ENCODE measurements at places on chromosomes 7 and 10.

DNA sequence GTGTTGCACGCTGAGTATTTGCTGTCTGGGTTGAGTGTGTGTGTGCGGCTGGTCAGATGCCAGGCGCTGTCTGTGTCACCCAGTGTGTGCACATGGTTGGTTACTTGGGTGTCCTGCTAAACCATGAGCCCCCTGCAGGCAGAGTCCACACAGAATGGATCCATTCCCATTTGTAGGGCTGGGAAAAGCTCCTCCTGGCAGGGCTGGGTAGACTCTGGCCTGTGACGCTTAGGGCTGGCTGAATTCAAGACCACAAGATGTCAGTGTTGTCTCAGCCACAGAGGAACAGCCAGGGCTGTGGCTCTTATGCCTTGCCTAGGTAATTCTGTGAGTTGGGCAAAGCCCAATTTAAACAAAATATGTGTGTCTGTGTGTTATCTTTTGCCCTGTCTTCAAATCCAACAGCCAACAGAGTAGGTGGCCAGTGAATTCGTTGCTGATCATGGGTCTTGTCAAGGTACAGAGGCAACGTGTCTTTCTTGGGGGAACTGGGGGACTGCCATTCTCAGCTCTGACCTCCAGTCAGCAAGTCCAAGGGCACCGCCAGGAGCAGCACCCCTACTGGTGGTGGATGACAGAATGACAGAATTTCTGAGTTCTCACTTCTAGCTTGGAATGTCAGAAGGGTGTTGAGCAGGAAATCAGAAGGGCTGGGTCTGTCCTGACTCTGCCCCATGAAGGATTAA is 285.1 kb downstream of the CCSER2 start:
- DNase-seq: no peak

- DNase-seq: no peak
Measured at GRCh38 chr10:102407425-102408130, 11.0 kb downstream of the PSD start.

DNA sequence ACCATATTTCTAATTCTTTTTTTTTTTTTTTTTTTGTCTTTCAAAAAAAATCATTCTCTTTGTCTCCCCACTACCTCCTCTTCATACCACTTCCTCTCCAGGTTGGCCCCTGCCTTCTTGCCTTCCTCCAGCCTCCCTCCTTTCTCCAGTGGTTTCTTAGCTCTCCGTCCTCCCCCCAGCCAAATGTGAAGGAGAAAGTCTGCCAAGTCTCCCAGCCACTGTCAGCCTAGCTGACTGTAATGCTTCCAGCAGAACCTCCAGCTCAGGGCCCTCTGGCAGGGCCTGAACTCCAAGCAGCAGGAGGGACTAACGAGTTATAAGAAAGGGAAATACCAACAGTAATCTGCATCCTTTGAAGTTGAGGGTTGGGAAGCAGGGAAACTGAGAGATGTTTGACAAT is 35.5 kb upstream of the BICC1 start:
- no peak for DNase-seq

DNA sequence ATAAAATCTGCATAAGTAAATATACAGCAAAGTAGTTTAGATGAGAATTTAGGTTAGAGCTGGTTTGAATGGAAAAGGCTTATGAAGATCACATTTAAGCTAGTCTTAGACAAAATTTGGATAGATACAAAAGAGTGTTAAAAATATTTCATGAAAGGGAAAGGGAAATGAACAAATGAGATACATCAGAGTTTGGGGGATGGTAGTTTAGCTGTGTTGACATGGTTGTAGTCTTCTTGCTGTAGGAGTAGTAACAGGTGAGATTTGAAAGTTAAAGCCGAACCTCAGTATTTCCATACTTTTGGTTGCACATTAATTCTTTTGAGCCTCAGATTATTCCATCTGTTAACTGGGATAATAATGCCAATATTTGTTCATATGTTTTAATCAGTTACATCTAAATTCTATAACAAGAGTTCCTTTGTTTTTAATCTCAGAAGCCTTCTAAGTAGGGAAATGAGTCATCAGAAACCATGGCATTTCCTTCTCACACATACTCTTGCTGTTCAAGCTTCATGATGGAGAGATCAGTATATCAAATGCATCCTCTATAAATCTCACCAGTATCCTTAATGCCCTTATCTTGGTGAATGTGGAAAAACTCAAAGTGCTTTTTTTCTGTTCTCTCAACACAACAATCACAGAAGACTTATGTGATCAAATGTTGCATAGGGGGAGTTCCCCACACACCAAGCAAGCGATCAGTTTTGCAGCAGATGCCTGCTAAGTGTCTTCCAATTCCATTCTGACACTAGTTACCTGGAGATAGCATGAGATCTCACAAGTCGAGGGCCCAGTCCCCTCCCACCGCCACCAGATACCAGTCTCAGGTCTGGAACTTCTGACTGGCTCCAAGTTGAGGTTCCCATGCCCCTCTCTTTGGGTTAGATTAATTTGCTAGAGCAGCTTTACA is 84.7 kb downstream of the MAPK8 start:
- DNase-seq: peak; percentile 12

DNA sequence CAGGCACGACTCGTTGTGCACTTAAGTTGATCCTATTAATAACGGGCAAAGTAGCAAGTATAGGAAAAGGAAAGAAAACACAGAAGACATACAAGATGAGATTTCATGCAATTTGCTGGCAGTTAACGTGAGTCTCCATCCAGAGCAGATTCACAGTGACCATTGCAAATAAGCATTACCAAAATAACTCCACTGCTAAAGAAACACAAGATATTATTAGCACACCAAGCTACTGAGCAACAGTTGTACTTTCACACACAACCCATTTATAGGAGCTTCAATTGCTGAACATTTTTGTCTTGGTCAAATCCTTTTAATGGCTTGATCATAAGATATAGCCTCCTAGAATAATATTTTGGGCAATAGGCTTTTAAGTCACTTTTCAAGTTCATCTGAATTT is 187.7 kb upstream of the HGF start:
- no peak for DNase-seq

- no peak for DNase-seq
Measured at GRCh38 chr7:100069991-100070390, 11.5 kb downstream of the ZNF3 start.

GRCh38 chr7:96800824-96801223 is 91.2 kb upstream of the SEM1 start:
- no peak for DNase-seq

DNA sequence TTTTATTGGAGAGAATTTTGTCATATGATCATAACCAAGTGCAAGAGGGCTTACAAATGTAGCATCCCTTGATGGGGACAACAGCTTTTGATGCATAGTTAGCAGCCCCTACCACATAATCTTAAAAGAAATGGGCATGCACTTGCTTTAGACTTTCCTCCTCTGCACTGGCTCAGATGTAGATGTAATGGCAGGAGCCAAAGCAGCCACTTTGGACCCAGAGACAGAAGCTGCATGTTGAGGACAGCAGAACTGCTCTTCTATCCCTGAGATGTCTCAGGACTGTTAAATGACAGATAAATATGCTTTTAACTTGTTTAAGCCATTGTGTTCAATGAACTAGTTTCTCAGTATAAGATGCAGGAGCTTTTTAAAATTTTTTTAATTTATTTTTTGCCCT is 450.7 kb downstream of the TYW1 start:
- no peak for DNase-seq

DNA sequence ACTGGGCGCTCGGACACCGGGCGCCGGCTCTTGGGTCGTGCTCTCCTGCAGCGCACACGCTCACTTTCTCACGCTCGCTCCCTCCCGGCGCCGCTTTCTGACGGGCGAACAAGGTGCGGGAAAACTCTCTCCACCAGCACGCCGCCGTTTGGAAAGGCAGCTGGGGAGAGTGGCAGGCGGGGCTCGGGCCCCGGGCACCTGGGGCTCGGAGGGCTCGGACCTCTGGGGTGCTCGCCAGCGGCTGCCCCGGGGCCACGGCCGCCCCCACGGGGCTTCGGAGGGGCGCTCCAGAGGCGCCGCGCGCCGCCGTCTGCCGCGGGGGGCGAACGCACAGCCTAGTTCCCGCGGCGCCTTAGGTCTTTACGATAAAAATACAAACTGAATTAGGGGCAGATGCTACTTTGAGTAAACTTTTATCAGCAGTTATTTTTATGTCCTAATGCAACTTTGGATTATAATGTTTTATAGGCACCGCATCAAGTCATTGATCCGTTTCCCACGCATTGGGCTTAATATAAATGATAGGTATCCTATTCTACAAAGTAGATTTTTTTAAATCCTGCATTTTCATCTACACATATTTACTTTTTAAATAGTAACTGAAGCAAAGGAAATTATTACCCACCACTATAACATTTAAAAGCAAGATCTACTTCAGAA is 535 bp upstream of the EPC1 start:
- DNase-seq: no peak

DNA sequence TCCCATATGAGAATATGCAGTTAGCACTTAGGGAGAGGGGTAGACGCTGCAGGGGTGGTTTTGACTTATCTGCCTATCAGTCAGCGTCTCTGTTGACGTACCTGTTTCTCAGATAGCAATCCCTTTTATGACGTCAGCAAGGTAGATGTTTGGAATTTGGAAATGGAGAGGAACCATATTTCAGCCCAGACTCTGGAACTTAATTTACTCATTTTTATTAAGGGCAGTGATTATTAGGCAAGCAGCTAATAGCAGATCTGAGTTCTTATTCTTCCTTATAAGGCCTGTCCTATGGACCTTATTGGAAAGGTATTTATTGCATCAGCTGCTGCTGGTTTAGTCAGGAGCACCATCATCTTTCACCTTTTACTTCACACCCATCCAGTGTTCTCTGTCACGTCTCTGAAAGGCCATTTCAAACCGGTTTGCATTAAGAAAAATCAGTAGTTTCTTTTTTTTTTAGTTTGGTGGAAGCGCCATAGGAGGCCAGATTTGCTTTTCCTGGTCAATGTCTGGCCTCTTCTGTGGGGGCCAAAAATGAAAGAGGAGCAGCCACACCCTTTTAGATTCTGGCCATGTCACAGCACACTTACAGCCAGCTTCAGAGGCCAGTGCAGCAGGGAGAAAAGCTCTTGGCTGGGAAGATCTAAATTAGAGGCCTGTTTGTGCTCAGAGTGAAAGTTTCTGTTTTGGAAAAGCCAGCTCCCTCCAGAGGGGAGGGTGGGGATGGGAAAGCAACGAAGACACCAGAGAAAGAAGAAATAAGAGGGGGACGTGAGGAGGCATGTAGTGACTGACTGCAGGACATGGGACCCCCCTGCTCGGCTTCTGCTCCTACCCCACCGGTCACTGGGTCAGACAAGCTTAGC is 146.3 kb downstream of the TCF7L2 start:
- DNase-seq: no peak

DNA sequence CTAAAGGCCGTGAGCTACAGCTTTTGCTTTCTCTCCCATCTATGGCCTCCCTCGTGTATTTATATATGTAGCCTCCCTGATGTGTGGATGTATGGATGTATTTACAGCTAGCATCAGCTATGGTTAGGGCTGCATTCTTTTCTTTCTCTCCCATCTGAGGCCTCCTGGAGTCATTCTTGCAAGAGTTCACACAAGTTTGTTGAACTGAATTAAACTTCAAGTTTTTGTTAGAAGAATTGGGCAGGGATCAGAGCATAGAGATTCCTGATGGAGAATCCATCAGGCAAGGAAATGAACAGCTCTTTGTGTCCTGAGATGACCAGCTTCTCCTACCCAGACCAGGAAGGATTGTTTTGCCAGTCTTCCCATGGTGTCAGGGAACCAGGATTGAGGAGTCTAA is 60.3 kb downstream of the AHCYL2 start:
- no peak for DNase-seq

GRCh38 chr7:28168393-28169158 is 12.0 kb downstream of the JAZF1 start:
- DNase-seq: no peak

GRCh38 chr7:157775021-157775559 is 438.3 kb downstream of the DNAJB6 start:
- DNase-seq: no peak
